ENCODE measurements at places on chromosomes 12 and 14. TPM values are rescaled to one million over a fixed set of nuclear protein-coding genes. Genes with fewer than 3 reads are reported as not detected.

DNA sequence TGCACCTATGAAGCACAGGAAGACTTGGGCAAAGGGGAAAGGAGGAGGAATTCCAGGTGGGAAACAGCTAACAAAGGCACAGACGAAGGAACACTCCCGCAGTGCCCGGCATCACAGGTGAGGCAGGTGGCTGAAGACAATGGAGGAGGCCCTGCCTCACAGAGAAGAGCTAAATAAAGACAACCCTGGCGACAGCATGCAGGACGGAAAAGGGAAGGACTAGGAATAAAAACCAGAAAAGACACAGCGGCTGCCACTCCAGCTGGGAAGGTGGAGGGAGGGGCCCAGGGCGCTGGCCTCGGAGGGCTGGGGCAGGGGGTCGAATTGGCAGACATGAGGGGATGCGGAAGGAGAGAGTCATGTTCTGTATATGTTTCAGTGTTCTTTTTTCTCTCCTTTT is 43.0 kb upstream of the ANO2 start:
- DNase-seq: no peak

DNA sequence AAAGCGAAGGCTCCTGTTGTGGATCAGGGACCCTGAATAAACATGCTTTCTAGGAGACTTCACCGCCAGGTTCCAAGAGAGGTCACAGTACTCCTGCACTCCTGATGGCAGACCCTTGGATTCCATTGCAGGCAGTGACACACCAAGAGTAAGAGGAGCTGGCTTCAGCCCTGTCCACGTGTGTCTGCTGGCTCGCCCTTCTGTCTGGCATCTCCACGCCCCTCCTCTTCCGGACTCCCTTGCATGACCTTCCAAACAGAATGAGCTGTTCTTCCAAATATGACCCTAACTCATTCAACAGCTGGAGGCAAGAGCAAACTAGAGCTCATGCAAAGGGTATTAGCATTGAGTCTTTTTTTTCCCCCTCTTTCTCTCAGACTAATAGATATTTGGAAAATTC is 233.0 kb upstream of the PLEKHG7 start:
- DNase-seq: peak; percentile 73

- no peak for DNase-seq
Observed at GRCh38 chr14:52856139-52856538, 64.7 kb upstream of the GNPNAT1 start.

GRCh38 chr14:33811721-33812120 is 139.2 kb downstream of the EGLN3 start:
- no peak for DNase-seq

GRCh38 chr14:90698379-90698869 is 117.8 kb downstream of the TTC7B start:
- DNase-seq: peak; percentile 66

- DNase-seq: no peak
Observed at GRCh38 chr12:19965196-19966038, 402.9 kb upstream of the PDE3A start.

GRCh38 chr12:108410689-108411088 is 71.6 kb upstream of the CMKLR1 start:
- no peak for DNase-seq

- no peak for DNase-seq
Observed at GRCh38 chr14:62209287-62209899, 447.2 kb downstream of the SNAPC1 start.

GRCh38 chr14:54278087-54278486 is 118.7 kb upstream of the CDKN3 start:
- no peak for DNase-seq

Gene SPPL3
- 58.2 TPM for polyA plus RNA-seq

- DNase-seq: no peak
Observed at GRCh38 chr12:53726946-53727309, 324 bp downstream of the CALCOCO1 start.

DNA sequence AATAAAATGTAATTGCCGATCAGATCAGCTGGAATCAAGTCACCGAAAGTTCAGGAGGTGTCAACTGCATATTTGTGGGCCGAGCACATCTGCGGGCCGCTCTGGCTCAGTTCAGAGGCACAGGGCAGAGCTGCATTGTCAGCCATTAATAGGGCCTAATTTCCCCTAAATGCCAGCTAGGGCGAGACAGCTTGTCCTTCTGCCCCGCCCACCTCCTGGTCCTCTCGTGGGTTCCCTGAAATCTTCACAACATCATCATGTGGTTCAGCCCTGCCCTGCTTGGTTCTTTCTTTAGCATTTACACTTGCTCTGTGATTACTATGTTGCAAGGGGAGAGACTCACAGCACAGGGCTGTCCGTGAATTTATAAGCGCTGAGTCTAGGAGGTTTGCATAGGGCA is 148.9 kb downstream of the CHST11 start:
- no peak for DNase-seq

Gene OVCH1
- polyA plus RNA-seq: 0.16 TPM

Gene NUMB
- polyA plus RNA-seq: 28.5 TPM

Gene SLCO1B3
- not detected for polyA plus RNA-seq

- no peak for DNase-seq
Observed at GRCh38 chr12:116955382-116956021, 44.8 kb downstream of the FBXW8 start.

- no peak for DNase-seq
Observed at GRCh38 chr12:87520968-87521367, 508.2 kb downstream of the C12orf50 start.

DNA sequence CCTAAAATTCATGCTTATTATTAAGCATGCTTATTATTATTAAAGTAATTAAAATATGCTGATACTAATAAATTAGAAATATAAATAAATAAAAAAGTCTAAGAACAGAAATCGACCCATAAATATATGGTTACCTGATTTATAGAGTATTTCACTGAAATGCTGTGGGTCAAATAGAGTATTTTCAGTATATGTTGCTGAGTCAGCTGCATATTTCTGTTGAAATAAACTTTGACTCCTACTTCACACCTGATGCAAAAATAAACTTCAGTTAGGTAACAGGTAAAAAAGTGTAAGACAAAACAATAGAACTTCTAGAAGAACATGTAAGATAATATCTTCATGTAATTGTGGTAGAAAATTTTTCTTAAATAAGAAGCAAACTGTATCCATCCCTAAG is 967.9 kb downstream of the TRHDE start:
- DNase-seq: no peak

- DNase-seq: no peak
Observed at GRCh38 chr14:71267007-71267513, 359.8 kb downstream of the PCNX1 start.

Gene MSI1
- polyA plus RNA-seq: 4.3 TPM

DNA sequence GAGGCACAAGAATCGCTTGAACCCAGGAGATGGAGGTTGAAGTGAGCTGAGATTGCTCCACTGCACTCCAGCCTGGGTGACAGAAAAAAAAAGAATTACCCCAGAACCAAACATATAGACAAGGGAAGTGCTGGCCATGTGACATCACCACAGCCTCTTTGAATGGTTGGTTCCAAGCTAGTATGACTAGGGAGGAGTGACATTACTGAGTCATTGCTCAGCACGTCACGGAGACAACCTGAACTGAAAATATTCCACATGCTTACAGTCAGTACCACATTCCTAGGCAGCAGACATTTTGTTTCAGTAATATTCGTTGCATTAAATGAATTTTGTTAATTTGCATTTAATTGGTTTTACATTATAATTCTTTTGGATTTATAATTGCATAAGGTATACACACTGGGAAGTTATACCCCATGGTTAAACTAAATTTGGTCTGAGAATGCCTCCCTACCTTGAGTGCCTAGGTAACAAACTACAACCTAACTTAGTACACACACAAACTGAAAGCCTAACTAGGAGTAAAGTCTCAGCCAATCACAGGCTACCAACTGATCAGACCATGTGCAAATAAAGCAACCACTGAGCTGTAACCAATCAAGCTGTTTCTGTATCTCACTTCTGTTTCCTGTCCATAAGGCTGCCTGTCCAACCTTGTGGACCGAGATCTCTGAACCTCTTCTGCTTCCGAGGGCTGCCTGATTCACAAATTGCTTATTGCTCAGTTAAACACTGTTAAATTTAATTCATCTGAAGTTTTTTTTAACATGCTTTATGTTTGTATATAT is 164.4 kb downstream of the CAND1 start:
- no peak for DNase-seq

DNA sequence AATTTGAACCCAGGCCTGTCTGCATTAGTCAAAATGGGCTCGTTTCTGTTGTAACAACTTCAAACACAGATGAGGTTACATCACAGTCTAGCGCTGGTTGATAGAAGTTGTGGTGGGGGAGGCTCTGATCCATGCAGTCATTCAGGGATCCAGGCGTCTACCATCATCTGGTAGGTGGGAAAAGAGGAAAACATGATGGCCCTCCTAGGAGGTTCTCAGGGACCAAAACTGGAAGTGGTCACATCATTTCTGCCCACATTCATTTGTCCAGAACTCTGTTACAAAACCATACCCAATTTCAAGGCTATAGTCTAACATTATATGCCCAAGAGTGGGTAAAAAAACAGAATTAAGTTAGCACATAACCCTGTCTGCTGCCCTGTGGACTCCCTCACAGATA is 135.1 kb downstream of the PHETA1 start:
- DNase-seq: no peak

Gene FAM90A1
- polyA plus RNA-seq: 0.30 TPM

- no peak for DNase-seq
Observed at GRCh38 chr12:84561351-84561750, 351.2 kb downstream of the SLC6A15 start.

- DNase-seq: peak; percentile 68
Observed at GRCh38 chr12:15563663-15564062, 225.5 kb downstream of the EPS8 start.

- DNase-seq: no peak
Observed at GRCh38 chr14:61403411-61403810, 82.0 kb downstream of the PRKCH start.

DNA sequence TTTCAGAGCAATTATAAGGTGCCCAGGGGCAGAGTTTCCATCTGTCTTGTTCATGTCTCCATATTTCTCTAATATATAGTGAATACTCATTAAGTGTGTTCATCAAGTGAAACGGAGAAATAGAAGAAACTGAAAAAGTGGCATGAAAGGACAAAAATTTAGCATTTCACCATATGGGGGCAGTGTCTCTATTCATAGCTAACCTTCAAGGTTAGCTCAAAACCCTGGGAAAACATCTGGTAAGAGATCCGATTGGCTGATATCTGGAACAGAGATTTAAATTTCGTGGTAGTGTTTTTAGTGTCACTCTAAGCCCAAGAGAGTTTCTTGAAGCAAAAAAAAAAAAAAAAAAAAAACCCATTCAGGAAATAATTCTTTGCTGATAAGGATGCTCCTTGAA is 367.5 kb downstream of the DAD1 start:
- DNase-seq: peak; percentile 35

Gene FAM181A
- polyA plus RNA-seq: 0.13 TPM

Gene GLS2
- 0.81 TPM for polyA plus RNA-seq

Gene RAB21
- polyA plus RNA-seq: 56.1 TPM

Gene KCNC2
- polyA plus RNA-seq: 0.42 TPM

Gene SLC10A1
- not detected for polyA plus RNA-seq

DNA sequence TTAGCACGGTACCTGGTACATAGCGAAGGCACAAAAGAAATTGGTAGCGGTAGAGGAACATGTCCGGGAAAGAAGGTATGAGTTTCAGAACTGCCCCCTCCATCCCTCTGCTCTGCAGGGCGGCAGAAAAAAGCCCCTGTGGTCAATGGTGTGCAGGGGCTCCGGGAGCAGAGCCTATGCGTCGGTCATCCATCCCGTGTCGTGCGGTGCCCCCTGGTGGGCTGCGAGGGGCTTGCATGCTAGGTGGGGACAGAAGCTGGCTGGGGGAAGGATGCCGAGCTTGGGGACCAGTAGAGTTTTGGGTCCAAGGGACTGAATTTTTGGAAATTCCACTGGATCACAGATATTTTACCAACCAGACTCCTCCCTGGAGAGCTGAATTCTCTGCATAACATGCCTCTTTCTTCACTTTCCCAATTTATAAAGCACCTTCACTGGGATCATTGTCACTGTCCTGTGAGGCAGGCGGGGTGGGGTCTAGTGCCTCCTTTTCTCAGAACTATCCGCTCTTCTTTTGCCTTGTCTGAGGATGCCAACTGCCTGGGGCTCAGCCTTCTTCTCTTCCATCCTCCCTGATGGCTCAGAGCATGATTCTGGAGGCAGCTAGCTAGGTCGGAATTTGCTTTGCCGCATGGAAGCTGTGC is 148.7 kb downstream of the SMOC1 start:
- DNase-seq: peak; percentile 60

- DNase-seq: no peak
Observed at GRCh38 chr12:93567174-93567573, 5.3 kb upstream of the SOCS2 start.

- DNase-seq: no peak
Observed at GRCh38 chr14:24314377-24315193, 3.3 kb downstream of the LTB4R start.

DNA sequence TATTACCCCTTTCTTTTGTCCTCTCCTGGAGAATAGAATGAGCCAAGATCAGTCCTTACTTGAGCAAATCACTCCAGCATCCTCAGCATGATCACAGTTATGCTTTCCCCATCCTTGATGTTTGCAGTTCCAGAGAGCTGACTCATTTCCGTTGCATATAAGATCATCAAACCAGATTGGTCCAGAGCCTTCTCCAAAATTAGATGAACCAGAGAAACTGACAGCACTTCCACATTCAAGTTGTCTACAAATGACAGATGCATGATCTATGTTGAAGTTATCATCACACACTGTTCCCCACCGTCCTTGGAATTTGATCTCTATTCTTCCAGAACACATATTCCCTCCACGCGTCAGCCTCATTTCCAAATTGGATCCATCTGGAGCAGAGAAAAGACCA is 4.8 kb downstream of the CD163 start:
- DNase-seq: peak; percentile 12

Gene FGF6
- 44.5 TPM for polyA plus RNA-seq

DNA sequence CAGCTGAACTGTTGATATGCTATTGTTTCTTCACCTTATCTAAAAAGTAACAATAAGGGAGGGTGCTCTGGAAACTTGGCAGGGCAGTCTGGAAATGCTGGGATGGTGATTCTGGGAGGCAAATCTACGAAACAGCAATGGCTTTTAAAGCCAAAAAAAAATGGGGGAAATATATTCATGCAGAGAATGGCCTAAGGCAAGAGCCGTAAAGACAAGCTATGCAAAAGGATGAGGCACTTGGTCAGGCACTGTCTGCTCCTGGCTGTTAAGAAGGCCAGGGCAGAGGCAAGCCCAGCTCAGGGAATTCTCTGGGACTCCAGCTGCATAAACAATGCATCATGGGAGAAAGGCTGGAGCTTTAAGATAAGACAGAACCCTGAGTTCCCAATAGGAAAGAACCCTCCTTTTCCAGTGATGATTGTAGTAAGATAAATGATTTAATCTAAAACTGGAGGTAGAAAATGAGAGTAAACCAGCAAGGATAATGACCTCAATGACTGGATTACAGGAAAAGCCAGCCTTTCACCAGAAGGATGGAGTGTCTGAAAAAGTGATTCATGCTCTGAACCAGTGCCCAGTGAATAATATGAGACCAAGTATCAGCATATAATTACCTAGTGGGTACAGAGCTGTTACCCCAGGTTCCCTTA is 46.0 kb downstream of the ITPR2 start:
- no peak for DNase-seq

Gene FICD
- polyA plus RNA-seq: not detected

DNA sequence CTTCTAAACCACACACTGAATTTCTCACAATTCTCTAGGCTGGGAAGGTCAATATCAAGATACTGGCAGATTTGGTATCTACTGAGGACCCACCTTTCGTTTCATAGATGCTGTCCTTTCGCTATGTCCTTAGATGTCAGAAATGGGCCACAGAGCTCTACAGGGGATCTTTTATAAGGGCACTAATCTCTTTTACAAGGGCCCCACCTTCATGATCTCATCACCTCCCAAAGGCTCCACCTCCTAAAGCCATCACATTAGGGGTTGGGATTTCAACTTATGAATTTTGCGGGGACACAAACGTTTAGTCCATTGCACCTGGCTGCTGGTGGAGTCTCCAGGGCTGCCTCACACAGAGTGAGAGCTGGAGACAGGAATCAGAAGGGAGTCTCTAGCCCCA is 79.9 kb downstream of the ACACB start:
- no peak for DNase-seq
